ENCODE measurements at places on chromosomes 1 and 21.
A peak's percentile ranks its signal among the peaks of the same experiment; 100 is the strongest.

GRCh38 chr1:119841306-119841705, 30.0 kb upstream of the REG4 start:
- no peak overlapping the region for H3K27ac ChIP-seq
- H3K4me3 ChIP-seq = no peak overlapping the region
- H3K27me3 ChIP-seq = no peaks in the 10 kb centered on the region

- H3K27ac ChIP-seq = no peak overlapping the region
- no peaks in the 10 kb centered on the region for H3K27me3 ChIP-seq
- no peaks in the 10 kb centered on the region for H3K36me3 ChIP-seq
- H3K4me3 ChIP-seq = no peak overlapping the region
Measured at GRCh38 chr1:163267962-163268361, 53.8 kb upstream of the NUF2 start.

GRCh38 chr1:207963427-207964194, 52.7 kb upstream of the CD34 start:
- no peaks in the 10 kb centered on the region for H3K36me3 ChIP-seq
- H3K27me3 ChIP-seq = no peaks in the 10 kb centered on the region
- peak; percentile 92 for DNase-seq
- no peaks in the 10 kb centered on the region for H3K4me1 ChIP-seq
- peak overlapping the region; percentile 42 for H3K4me3 ChIP-seq

DNA sequence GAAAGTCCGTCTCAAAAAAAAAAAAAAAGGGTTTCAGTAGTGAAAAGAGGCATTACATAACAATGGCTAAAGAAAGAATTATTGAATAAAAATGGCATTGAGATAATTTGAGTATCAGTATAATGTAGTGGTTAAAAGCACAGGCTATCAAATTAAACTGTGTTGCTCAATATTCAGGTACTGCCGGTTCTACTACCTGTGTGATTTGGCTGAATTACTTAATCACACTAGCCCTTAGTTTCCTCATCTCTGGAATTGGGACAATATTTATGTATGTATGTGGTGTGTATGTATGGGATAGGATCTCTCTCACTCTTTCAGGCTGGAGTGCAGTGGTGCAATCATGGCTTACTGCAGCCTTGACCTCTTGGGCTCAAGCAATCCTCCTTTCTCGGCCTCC, 56.1 kb upstream of the TEKT2 start:
- no peaks in the 10 kb centered on the region for H3K4me1 ChIP-seq
- no peak overlapping the region for H3K4me3 ChIP-seq
- no peak for DNase-seq
- no peaks in the 10 kb centered on the region for H3K27me3 ChIP-seq
- H3K27ac ChIP-seq = no peak overlapping the region

- H3K27ac ChIP-seq = peak overlapping the region; percentile 94
- H3K27me3 ChIP-seq = no peaks in the 10 kb centered on the region
- no peak overlapping the region for H3K4me3 ChIP-seq
- peak; percentile 95 for DNase-seq
Measured at GRCh38 chr1:31714442-31715086, 10.7 kb upstream of the COL16A1 start.

GRCh38 chr1:59108481-59109317, 188.2 kb upstream of the FGGY start:
- no peak overlapping the region for H3K4me3 ChIP-seq
- peaks cover 7% of the 10 kb centered on the region for H3K4me1 ChIP-seq

DNA sequence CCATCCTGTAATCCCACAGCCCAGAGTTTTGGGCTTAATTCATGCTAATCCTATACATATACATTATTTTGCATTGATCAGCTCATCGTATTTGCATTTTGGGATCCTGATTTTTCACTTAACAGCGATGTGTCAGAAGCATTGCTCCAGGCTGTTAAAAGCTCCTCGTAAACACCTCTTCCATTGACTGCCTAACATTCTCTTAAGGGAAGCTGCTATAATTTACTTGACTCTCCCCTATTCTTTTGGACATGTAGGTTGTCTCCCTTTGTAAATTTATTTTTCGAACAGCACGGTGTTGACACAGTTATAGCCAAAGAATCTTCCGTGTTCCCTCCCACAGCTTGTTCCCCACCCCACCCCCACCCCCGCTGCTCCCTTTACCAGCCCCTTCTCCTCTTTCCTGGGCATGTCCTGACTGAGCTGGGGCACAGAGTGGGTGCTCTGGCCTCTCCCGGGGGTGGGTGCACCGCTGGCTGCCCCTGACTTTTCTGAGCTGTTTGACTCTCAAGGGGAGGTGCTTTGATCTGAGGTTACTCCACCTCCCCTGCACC, 22.8 kb downstream of the LDLRAP1 start:
- no peaks in the 10 kb centered on the region for H3K4me1 ChIP-seq
- no peak for DNase-seq
- no peak overlapping the region for H3K4me3 ChIP-seq
- H3K36me3 ChIP-seq = no peaks in the 10 kb centered on the region
- H3K27ac ChIP-seq = peak overlapping the region; percentile 80
- H3K27me3 ChIP-seq = no peaks in the 10 kb centered on the region

DNA sequence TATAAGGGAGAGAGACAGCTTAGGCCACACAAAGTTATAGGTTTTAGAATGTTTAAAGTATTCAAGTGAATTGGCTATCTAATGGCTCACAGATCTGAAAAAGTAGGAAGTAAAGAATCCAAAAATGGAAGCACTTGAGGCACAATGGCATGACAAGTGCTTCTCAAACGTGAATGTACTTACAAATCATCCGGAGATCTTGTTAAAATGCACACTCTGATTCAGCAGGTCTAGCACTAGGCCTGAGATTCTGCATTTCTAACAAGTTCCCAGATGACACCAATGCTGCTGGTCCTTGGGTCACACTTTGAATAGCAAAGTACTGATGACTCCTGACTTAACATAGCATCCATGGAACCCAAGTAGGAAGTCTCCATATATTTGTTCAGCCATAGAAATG, 20.9 kb upstream of the AGL start:
- H3K36me3 ChIP-seq = no peaks in the 10 kb centered on the region
- no peaks in the 10 kb centered on the region for H3K27me3 ChIP-seq
- H3K4me1 ChIP-seq = no peaks in the 10 kb centered on the region
- no peak overlapping the region for H3K27ac ChIP-seq

- H3K36me3 ChIP-seq = no peaks in the 10 kb centered on the region
- H3K27ac ChIP-seq = no peak overlapping the region
- DNase-seq = peak; percentile 68
Measured at GRCh38 chr1:25503551-25504426, 39.6 kb upstream of the LDLRAP1 start.

DNA sequence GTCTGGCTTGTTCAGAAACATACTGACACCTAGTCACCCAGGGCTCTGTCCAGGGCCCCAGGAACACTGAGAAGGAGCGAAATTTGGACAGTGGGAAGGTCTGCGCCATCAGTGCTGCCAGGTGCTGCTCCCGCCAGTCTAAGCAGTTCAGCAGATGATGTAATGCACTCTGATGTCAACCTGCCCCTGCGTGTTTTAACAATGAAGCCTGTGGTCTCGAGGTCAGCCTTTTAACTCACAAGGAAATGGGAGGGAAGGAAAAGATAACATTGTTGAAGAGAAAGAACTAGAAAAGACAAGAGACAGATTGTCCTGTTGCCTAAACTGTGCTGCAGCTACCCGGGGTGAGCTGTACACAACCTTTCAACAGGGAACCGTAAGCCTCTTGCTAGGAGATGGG, 126.6 kb upstream of the IFFO2 start:
- no peaks in the 10 kb centered on the region for H3K27me3 ChIP-seq
- H3K36me3 ChIP-seq = peaks cover 17% of the 10 kb centered on the region
- H3K4me3 ChIP-seq = no peak overlapping the region
- no peak overlapping the region for H3K27ac ChIP-seq
- no peaks in the 10 kb centered on the region for H3K4me1 ChIP-seq

DNA sequence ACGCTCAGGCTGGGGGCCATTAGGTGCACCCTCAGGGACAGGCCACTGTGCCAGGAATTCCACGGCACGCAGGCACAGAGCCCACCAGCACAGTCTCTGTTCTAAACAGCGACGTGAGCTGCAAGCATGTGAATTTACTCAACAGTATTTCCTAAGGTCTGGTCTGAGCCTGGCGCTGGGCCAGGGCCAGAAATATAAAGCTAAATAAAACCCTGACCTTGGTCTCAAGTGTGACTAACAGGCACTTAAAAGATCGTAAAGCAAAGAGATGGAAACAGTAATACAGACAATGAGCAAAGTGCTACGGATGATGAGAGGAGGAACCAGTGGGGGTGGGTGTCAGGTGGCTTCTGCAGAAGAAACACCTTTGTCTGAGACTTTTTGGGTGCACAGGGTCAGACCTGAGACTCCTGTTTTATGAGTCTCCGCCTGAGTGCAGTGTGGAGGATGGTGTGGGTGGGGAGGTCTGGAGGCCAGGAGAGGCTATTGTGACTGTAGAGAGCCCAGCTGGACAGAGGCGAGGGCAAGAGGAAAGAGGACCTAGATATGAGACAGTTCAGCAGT, 53.4 kb upstream of the EDN2 start:
- H3K4me3 ChIP-seq = no peak overlapping the region
- peak overlapping the region; percentile 49 for H3K27ac ChIP-seq
- H3K27me3 ChIP-seq = no peaks in the 10 kb centered on the region
- peak; percentile 87 for DNase-seq
- H3K36me3 ChIP-seq = no peaks in the 10 kb centered on the region

DNA sequence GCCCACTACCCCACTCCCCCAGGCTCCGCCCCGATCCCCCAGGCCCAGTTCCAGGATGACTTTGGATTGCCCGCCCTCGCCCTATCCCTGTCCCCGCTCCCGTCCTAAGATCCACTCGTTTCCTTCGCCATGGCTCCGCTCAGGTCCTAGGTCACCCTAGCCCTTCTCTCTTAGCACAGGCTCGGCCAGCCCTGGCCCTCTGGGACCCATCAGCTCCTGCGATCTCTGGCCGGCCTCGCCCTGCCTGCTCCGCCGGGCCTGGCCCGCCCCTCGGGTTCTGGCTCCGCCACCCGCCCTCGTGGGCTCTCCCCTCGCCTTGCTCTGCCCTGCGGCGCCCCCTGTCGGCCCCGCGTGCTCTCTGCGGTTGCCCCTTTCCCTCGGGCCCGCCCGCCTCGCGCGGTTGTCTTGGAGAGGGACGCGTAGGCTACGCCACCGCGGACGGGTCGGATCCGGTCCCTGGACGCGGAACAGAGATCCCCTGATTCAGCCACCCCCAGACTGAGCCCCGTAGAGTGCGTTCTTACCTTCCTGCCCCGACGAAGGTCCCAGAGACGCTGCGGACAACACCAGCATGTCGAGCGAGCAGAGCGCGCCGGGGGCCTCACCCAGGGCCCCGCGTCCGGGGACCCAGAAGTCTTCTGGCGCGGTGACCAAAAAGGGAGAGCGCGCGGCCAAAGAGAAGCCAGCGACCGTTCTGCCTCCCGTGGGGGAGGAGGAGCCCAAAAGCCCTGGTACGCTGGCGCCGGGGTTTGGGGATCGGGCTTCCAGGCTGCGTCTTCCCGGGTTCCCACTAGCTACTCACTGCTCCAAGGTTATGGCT, at the start of gene LRRC71:
Gene LRRC71, plus strand, starts transcription at position 400 of the 820 bp plus-strand sequence. Its CDS starts 172 bp downstream, at position 572.
- H3K4me3 ChIP-seq = no peak within 1 kb of the TSS
- H3K4me1 ChIP-seq = no peaks in the 10 kb centered on the region
- H3K36me3 ChIP-seq = no peaks in the 10 kb centered on the region
- peak; percentile 92 for DNase-seq

- no peaks in the 10 kb centered on the region for H3K27me3 ChIP-seq
- H3K4me3 ChIP-seq = no peak overlapping the region
- DNase-seq = no peak
- no peak overlapping the region for H3K27ac ChIP-seq
- H3K4me1 ChIP-seq = no peaks in the 10 kb centered on the region
- no peaks in the 10 kb centered on the region for H3K36me3 ChIP-seq
Measured at GRCh38 chr21:17650292-17650691, 37.6 kb upstream of the BTG3 start.

Measured in aorta (tissue), 5 donors.